ENCODE measurements at places on chromosomes 2 and 18. TPM values are rescaled to one million over a fixed set of nuclear protein-coding genes. Genes with fewer than 3 reads are reported as not detected.

- DNase-seq = no peak
These were observed 5.6 kb downstream of the IKZF2 start for GRCh38 chr2:213145715-213146242.

DNA sequence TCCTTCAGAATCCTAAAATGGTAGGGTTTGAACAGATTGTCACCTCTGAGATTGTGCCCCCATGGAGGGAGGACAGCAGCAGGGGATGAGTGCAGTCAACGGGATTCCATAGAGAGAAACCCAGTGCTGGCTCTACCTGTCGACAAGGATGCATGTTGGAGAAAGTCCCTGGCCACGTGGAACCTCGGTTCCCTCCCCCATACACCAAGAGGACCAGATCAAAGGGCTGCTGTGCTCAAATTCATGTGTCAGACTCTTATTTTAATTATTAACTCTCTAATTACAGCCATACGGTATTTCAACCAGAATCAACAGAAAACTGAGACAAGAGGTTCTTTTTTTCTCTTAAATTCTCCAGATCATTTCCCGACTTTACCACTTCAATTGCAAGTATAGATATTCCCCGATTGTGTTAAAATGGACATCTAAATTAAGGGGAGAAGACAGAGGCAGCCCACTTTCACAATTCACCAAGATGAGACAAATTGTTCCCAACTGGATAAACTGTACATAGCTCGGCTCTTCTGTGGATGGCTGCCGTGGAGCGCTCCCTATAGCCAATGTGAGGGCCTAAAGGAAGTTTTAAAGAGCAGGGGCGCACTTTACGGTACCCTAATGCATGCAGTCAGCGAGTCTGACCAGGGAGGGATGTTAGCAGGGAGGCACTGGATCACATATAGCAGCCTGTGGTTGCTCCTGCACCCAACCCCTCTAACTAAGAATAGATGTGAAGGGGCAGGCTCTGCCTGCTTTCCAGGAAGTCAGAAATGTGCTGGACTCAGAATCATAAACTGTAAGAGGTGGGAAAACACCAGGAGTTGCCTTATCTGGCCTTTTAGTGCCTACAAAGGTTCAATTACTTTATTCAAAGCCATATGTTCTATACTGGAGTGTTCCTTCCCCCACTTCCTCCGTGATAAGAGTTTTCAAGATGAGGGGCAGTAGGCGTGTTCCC is 123.1 kb downstream of the CACNB4 start:
- DNase-seq = no peak

DNA sequence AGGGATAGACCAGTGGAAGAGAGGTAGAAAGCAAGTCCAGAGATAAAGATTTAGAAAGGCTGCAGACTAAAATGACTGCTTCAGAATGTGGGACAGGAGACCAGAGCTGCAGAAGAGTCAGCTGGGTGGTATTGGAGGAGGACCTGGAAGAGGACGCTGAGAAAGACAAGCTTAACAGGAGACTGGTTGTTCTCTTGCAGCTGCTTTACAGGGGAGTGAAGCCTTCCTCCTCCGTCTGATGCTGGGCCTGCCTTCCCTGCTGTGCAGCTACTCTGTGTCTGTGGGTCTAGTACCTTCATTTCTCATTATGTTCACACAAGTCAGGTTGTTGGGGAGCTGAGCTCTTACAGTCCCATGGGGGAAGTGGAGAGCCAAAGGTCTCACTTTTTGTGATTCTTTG is 35.7 kb downstream of the SPATS2L start:
- no peak for DNase-seq

KLHL14 gene
- 14.0 TPM for total RNA-seq

DNA sequence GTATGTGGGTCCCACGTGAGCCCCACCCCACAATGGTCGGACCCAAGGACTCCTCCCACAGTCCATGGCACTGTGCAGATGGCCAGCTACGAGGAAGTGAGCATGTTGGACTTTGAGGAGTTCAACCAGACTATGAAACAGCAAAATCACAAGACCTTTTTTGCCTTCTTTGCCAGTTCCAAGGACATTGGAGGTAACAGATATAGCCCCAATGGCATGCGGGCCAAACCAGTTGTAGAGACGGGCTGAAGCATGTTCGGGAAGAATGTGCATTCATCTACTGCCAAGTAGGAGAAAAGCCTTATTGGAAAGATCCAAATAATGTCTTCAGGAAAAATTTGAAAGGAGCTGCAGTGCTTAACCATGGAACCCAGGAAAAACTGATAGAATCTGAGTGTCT is 12.6 kb downstream of the DNER start:
- no peak for DNase-seq

- peak; percentile 88 for DNase-seq
These were observed 571 bp downstream of the YWHAQ start for GRCh38 chr2:9630117-9630735.

SLC9A4 gene
- total RNA-seq = not detected

GRCh38 chr2:28338046-28338817 is 54.4 kb upstream of the FOSL2 start:
- peak; percentile 70 for DNase-seq

DNA sequence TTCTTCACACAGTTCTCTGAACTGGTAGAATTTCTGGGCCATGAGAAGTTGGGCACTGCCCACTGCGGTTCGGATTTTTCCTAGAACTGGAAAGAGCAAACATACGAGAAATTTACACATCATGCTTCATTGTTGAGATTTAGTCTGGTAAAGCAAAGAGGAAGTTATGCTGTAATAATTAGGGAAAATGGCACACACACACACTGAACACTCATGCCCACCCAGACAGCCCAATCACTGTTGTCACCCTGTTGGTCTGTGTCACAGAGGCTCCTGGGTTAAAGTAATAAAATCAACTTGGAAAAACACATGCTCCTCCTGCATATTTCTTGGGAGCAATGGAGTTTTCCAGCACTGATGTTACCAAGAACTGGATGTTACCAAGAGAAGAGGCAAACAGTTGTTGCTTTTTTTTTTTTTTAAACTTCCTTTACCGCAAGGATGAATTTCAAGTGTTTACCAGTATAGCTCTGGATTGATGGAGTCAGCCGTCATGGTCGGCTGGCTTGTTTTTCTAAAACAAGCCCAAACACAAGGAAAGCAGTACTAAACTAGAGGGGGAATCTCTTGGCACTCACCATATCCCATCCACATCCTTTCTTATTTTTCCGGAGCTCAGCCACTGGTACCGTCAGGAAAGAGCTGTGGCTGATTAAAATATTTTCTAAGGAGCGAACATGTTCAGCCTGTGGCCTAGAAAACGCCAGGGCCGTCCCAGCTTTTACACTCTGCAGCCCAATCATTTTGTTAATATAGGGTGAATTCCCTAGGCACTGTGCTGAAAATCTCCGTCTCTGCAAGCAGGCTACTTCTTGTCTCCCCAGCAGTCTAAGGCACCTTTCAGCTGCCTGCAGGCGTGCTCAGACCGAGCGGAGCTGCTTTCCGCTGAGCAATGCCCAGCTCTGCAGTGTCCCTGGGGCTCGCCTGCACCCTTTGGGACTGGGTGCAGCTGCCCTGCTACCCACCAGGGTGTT is 58.9 kb downstream of the TGIF1 start:
- DNase-seq = no peak

DNA sequence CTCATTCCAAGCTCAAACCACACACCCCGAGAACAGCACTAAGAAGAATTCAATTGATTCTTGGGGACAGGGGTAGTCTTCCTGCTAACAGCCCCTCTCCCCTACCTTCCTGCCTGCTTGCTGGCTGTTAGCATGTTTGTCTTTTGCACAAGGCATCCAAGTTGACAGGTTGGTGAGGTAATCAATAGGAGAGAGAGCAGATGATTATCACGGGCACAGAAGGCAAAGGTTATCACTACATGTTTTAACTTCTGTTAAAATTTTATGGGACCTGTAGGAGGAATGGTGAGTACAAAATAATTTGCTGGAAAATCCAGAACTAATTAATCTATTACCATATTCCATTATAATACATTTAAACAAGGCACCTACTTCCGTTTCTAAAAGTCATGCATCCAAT is 442.1 kb upstream of the TCF4 start:
- no peak for DNase-seq

GRCh38 chr2:96470636-96471035 is 34.5 kb downstream of the NEURL3 start:
- DNase-seq = peak; percentile 75

DNA sequence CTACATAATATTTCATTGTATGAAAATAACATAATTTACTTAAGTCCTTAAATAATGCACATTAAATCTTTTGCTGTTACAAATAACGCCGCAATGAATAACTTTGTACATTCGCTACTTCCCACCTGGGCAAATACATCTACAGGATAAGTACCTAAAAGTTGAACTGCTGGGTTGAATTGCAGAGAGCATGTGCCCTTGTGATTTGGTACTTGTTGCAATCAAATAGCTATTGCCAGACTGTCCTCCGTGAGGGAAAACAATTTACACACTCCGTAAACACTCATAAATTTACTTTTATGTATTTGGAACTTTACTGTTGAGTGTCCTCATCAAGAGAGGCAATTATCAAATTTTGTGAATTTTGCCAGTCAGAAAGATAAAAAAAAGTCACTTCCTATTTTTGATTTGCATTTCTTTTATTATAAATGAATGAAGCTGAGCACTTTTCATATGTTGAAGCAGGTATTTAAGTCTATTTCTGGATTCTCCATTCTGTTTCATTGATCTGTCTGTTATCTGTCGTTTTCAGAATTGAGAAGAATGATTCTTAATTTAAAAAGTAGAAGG is 140.8 kb upstream of the SERTAD2 start:
- DNase-seq = no peak

GRCh38 chr18:354471-354870 is 86.6 kb upstream of the THOC1 start:
- DNase-seq = no peak

DNA sequence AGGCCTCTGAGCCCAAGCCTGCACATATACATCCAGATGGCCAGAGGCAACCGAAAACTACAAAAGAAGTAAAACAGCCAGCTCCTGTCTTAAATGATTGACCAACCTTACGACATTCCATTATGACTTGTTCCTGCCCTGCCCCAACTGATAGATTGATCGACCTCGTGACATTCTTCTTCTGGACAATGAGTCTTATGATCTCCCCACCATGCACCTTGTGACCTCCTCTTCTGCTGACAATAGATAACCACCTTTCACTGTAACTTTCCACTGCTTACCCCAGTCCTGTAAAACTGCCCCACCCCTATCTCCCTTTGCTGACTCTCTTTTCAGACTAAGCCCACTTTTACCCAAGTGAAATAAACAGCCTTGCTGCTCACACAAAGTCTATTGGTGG is 670.0 kb upstream of the PKDCC start:
- no peak for DNase-seq

GRCh38 chr2:41720331-41721251 is 327.2 kb upstream of the PKDCC start:
- no peak for DNase-seq

- DNase-seq = no peak
These were observed 5.1 kb downstream of the SULT1C3 start for GRCh38 chr2:108244667-108245414.

GRCh38 chr2:137367361-137367760 is 596.9 kb upstream of the HNMT start:
- DNase-seq = no peak

- no peak for DNase-seq
These were observed 699.9 kb upstream of the SLC8A1 start for GRCh38 chr2:41151746-41152145.

GRCh38 chr2:16189029-16189835 is 248.9 kb downstream of the MYCN start:
- no peak for DNase-seq

- DNase-seq = no peak
These were observed 120.4 kb downstream of the MAP3K20 start for GRCh38 chr2:173196080-173196479.

- DNase-seq = no peak
These were observed 36.5 kb downstream of the TGIF1 start for GRCh38 chr18:3486512-3486911.

DNA sequence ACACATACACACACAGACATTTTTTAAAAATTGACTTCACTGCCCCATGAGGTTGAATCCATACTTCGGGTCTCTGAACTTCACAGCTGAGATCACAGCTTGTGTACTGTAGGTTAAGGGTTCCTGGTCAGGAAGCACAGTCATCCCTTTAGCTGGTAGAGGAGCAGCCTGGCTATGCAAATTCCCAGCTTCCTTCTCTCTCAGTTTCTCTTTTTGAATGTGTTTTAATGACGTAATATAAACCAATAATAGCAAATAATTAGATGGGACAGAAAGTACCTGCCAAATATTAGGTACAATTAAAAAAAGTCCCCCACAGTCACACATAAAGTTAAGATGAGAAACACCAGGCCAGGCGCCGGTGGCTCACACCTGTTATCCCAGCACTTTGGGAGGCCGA is 178.7 kb downstream of the ZNF385B start:
- no peak for DNase-seq

DNAH7 gene
- total RNA-seq = 11.9 TPM

DNA sequence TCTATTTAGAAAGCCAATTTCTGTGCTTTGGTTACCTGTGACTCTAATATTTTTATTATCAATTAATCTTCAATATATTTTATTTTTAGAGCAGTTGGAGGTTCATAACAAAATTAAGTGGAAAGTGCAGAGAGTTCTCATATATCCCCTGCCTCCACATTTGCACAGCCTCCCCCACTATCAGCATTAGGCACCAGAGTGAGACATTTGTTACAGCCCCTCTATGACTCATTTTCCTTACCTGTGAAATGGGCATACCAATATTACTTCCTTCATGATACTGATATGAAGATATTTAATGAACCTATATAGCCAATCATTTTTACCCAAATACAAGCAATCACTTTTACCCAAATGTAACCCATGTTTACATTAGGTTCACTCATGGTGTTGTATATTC is 34.0 kb upstream of the CYTIP start:
- DNase-seq = no peak

DNA sequence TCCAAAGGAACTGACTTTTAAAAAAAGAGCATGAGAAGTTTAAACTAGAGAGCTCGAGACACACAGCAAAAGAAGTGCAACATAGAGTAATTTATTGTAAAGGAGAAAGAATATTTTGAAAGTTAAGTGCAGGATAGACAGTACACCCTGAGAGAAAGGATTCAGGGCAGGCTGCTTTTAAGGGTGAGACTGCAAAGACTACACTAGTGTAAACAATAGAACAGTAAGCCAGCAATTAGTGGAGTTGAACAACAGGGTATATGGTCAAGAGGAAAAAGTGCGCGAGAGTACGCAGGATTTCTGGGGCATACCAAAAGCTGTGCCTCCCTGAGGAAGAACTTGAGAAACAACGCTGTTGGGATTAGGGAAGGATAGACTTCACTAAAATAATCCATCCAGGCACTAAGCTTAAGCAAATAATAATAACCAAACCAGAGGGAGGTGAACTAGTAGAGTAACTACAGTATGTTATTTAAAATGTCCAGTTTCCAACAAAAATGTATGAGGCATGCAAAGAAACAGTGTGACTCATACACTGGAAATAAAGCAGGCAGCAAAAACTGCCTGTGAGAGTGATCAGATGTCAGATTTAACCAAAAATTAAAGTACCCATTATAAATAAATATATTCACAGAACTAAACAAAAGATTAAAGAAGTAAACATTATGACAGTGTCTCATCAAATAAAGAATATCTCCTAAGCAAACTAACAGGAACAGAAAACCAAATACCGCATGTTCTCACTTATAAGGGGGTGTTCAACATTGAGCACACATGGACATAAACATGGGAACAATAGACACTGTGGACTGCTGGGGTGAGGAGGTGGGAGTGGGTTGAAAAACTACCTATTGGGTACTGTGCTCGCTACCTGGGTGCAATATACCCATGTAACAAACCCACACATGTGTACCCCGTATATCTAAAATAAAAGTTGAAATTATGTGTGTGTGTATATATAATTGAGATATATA is 40.5 kb upstream of the EMILIN2 start:
- no peak for DNase-seq
